ENCODE measurements at places on chromosomes 16 and 17.

DNA sequence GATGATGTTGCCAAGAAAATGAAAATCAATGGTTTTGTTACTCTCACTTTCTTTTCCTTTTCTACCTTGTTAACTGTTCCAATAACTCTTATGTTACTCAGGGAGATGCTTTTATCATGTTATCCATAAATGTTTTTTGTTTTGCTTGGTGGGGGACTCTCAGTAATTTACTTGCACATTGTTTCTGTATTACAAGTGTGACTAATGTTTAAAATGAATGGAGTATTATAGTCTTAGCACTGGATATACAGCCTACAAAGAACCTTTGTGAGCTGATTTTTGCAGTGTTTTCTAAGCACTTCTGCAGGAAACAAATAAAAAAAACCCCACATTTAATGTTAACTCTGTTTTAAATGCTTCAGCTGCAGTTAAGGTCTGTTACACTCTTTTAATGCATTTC, 12.1 kb downstream of the VMP1 start:
- no peak for DNase-seq

- no peak for DNase-seq
These were observed 18.6 kb downstream of the ST6GALNAC2 start for GRCh38 chr17:76566988-76567431.

- DNase-seq = no peak
These were observed 136.2 kb upstream of the AXIN2 start for GRCh38 chr17:65697661-65698060.

DNA sequence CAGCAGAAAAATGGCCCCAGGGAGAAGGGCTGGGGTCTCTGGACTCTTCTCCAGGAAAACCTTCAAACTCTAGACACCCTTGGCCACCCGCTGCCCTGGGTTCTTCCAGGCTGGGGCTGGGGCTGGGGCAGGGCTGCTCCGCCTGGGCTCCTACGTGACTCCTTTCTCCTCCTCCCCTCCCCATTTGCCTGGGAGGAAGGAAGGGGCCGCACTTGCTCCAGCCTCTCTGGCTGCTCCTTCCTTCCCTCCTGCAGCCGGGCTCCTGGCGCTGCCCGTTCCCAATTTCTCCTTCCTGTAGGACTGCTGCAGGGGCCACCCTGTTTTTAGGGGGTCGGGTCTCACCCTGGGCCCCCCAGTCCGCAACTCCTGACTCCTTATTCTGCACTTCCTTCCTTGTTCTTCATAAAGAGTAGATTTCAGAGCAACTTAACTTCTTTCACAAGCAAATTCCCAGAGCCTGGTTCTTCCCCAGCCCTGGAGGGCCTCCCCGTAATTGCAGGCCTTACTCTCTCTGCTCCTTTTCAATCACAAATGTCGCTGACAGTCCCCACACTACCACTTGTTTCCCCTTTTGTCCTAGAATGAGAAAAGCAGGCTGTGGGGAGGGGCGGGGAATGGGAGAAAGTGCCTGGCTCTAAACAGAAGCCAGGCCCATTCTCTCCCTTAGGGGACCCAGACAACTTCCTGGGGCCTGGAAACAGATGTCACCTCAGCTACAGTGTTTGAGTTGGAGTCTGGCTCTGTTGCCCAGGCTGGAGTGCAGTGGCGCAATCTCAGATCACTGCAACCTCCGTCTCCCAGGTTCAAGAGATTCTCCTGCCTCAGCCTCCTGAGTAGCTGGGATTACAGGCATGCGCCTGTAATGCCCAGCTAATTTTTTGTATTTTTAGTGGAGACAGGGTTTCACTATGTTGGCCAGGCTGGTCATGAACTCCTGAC, 137.8 kb downstream of the ENGASE start:
- DNase-seq = no peak

- DNase-seq = no peak
These were observed 1.4 kb downstream of the SAP30BP start for GRCh38 chr17:75668489-75668888.

DNA sequence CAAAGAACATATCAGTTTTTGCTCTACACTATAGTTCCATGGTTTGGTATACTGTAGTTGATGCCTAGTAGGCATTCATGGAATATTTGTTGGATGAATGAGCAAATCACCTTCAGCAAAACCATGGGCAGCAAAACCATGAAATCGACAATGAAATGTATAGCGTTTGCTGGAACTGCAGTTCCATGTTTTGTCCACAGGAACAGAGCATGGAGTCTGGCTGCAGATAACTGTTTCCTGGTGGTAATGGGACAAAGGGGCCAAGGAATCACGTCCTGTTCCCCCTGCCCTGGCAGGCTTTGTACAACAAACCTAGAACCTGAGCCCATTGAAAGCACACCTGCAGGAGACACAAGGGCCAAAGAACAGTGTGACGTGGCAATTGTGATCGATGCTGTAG, 101.1 kb downstream of the USP31 start:
- no peak for DNase-seq

DNA sequence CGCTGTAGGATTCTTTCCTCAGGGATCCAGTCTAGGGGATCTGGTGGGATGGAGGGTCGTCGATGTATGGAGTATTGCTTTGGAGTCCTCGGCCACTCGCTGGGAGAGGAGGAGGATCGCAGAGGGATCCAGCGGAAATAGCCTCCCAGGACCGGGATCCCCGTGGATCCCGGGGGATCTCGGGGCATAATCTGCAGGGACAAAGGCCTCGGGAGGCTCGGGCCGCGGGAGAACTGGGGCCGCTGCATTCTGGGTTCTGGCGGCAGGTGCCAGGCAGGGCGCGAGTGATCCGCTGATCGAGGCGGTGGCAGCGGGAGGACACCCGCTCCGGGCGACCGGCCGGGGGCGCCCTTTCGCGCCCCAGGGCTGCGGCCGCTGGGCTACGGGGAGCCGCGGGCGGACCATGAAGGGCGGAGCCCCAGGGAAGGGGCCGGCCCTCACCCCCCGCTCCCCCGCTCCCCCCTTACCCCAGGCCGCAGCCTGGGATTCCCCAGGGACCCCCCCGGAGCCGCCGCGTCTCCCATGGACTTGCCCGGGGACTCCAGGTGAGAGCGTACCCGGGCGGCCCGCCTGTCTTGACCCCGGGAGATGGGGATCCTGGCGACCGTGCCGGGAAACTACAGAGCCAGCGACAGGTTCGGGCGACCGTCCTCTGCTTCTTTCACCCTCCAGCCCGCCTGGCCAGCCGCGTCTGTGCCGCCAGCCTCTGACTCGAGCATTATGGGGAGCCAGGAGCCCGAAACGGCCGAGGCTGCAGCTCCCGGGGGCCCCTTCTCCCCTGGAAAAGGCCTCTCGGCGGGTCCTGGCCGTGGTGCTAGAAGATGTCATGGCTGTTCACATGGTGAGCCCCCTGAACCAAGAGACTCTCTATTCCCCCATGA, 604 bp downstream of the PRR14 start:
- DNase-seq = peak; percentile 89

GRCh38 chr16:24452724-24453123, 86.6 kb upstream of the RBBP6 start:
- no peak for DNase-seq

- no peak for DNase-seq
These were observed 44.1 kb downstream of the GTF3C1 start for GRCh38 chr16:27505297-27506236.

- DNase-seq = no peak
These were observed at the start of gene PPP1R27 for GRCh38 chr17:81834831-81835267. PPP1R27 (minus strand) TSS chr17:81835050; CDS start chr17:81834953, 97 bp downstream.

- no peak for DNase-seq
These were observed 47.6 kb upstream of the PVALEF start for GRCh38 chr17:81117672-81118198.

DNA sequence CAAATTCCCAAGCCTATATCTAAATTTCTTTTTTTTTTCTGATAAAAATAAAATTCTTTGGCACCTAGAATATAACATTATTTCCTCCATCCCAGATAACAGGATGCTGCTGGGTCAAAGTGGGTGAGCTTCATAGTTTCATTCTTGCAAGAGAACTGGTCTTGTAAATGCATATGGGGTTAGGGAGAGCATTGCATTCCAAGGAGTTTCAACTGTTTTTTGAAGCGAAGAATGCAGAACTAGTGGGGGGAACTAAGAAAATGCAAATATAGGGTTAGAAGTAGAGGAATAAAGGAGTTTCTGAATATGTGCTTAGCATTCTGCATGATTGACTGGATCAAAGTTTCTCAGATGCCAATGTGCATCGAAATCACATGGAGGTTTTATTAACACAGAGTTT, 347.2 kb upstream of the XYLT1 start:
- no peak for DNase-seq

DNA sequence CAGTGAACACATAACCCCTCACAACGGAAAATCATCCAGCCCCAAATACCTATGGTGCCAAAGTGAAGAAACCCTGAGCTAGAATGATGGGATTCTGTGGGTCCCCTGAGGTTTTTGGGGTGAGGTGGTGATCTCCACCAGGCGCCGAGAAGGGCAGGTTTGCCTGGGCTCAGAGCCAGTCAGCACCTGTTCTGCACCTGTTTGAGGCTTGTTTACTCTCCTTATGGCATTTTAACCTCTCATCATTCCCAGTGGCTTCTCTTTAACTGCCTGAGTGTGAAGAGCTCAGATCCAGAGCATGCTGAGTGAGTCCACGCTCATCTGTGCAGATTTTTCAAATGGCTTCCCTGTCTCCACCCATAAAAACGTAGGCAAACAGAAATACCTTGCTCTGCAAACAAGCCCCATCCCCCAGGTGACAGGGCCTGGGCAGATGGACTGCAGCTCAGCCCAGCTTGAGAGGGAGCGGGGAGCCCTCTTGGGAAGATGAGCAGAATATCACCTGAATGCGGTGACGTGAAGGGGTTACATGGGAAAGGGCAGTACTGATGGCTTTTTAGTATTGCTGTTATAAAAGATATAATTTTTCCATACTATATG, 40.1 kb upstream of the CLEC19A start:
- no peak for DNase-seq

DNA sequence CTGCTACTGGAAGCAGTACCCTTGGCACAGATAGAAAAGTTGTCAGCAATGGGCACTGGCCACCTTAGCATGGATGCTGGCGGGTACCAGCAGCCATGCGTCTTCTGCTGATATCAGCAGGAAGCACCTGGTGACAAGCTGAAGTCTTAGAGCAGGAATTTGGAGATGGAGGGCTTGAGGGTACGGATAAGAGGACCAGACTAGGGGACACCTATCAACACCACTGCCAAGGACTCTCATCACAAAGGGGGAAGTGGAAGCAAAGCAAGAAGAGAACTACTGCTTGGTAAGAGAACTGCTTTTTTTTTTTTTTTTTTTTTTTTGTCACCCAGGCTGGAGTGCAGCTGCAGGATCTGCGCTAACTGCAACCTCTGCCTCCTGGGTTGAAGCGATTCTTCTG, 35.4 kb upstream of the LYRM9 start:
- DNase-seq = no peak

DNA sequence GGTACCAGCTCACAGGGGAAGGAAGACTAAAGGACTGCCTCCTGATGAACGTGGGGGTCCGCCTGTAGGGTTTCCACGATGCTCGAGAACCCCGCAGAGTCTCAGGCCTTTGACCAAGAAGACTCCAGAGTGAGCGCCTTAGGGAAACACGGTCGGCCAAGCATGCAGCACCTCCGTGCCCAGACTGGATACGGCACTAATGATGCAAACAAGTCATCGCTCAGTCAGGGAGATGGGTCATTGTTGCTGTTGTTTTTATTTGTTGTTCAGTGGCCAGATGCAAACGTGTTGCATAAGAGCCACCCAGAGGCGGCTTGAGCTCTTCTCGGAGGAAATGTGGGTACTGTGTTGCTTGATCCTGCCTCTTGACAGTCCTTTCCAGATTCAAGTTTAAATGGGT, 19.3 kb upstream of the RBFOX3 start:
- no peak for DNase-seq

DNA sequence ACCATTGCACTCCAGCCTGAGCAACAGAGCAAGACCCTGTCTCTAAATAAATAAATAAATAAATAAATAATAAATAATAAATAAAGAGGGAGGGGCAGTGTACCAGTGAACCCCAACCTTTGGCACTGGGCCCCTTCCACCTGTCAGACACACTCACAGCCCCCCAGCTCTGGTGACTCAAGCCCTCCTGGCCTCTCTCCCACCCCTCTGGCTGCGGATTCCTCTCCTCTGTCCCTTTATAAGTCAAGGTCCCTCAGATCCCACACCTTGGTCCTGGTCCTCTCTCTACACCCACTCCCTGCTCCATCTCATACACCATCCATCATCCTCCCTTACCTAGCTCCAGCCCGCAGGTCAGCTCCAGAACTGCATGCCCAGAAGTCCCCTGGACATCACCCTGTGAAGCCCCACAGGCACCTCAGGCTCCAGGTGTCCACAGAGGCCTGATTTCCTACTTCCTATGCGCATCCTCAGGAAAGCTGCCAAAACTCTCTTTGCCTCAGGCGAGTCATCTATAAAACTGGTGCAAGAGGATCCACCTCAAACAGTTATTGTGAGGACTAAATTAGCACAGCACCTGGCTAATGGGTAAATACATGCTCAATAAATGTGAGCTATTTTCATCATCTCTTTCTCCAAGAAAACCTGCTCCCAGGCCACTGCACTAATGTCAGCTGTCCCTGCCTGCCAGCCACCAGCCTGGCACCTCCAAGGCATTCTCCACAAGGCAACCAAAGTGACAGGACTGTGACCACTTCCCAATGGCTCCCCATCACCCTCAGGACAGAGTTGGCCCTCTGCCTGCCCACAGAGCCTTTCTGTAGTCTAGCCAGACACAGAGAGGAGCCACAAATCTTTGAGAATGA, 46.8 kb downstream of the BEAN1 start:
- DNase-seq = no peak

DNA sequence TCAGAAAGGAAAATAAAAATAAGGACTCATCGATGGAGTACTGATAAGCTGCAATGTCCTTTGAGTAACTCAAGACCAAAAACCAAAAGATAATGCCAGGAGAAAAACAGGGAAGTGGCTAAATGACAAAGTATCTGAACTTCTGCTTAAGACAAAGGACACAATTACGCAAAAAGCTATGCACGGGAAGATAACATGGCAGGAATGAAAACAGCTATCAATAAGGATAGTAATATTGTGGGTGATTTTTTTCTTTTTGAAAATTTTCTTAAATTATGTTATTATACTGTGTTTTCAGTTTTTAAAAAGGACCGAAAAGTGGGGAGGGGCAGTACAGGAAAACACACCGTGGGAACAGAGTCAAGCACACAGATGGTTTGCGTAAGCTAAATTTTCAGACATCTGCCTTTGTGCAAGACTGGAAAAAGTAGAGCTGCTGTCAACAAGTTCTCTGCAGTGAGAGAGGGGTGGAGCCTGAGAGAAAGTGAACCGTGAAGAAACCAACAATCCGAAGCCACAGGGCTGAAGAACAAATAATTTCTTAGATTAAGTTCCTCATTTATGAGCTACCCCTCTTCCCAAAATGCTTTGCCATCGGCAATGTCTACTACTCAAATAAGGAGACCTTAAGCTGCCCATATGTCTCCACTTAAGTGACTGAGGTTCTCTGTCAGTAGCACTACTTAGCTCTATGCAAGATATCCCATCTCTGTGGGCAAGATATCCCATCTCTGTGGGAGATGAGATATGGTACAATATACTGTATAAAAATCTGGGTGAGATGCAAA, 99.9 kb upstream of the CORO6 start:
- peak; percentile 95 for DNase-seq

- DNase-seq = peak; percentile 5
These were observed 67.2 kb downstream of the USP22 start for GRCh38 chr17:20975566-20975965.

DNA sequence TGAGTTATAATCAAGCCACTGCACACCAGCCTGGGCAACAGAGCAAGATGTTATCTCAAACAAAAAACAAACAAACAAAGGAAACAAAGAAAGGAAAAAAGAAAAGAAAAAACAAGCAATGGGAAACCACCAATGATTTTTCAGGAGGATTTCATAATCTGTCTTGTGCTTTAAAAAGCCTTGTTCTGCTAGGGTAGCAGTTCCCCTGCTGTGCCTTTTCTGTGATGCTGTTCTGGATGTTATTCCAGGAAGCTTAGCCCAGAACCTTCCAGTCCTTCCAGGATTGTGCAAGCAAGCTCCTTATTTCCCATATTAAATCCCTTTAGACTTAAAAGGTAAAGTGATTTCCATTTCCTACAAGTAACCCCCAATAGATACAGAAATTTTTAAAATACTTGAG, 171.1 kb downstream of the ABCC12 start:
- no peak for DNase-seq
